Cortex of kidney (tissue), 1 donor: ENCODE measurements at places on chromosomes 5 and 9.

DNA sequence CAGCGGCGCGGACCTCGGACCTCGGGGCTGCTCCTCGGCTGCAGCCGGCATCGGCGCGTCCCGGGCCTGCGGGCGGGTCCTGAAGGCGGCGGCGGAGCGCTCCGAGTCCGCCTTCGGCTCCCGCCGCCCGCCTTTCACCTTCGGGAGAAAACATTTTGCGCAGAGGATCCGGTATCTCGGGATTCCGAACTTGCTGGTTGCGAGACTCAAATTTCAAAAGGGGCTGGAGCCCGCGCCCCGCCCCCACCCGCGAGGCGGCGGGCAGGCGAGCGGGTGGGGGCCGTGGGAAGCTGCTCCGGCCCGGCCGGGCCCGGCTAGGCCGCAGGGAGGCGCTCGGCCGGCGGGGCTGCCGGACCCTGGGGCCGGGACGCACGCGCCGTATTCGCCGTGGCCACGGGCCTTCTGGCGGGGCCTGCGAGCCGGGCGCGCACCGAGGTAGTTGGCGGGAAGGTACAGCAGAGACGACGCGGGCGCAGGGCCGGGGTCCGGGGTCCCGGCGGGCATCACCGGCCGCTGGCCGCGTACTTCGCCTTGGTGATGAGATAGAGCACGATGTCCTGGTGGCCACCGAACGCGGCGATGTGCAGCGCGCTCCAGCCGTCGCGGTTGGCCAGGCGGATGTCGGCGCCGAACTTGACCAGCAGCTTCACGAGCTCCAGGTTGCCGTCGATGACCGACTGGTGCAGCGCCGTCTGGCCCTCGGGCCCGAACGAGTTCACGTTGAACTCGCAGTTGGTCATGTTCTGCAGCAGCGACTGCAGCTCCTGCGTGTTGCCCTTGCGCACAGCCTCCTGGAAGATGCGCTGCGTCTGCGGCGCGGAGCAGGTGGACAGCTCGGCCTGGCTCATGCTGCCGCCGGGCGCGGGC, 757 bp downstream of the NRARP start:
- DNase-seq: no peak

DNA sequence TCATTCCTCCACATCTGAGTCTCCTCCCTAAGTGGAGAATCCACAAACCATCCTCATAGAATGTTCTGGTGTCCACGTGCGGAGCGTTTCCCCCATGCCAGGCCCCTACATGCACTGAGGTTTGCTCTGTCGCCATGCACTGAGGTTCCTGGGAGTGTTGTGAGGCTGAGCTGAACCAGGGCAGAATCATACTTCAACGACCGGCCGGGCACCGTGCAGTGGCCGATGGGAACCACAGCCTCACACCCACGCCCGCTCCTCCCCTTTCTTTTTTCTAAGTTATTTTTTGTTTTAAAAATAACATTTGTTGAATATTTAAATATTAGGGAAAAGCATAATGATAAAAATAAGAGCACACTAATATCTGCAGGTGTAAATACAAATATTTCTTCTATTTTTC, 260.4 kb upstream of the IRX4 start:
- no peak for DNase-seq

DNA sequence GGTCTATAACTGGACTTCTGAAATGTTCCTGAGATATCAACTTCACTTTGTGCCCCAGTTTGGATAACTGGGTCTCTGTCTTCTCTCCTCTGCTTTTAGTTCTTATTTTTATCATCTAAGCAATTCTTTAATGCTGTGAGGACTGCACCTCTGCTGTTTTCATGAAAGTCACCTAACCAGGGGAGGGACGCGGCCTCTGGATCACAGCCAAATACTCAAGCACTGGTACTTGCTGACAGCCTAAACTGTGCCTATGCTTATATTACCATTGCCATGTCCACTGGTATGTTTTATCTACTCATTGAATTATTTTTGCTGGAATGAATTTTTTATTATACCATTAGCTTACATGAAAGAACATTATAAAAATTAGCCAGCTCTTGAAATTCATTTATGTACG, 674.0 kb downstream of the DMRTA1 start:
- no peak for DNase-seq

DNA sequence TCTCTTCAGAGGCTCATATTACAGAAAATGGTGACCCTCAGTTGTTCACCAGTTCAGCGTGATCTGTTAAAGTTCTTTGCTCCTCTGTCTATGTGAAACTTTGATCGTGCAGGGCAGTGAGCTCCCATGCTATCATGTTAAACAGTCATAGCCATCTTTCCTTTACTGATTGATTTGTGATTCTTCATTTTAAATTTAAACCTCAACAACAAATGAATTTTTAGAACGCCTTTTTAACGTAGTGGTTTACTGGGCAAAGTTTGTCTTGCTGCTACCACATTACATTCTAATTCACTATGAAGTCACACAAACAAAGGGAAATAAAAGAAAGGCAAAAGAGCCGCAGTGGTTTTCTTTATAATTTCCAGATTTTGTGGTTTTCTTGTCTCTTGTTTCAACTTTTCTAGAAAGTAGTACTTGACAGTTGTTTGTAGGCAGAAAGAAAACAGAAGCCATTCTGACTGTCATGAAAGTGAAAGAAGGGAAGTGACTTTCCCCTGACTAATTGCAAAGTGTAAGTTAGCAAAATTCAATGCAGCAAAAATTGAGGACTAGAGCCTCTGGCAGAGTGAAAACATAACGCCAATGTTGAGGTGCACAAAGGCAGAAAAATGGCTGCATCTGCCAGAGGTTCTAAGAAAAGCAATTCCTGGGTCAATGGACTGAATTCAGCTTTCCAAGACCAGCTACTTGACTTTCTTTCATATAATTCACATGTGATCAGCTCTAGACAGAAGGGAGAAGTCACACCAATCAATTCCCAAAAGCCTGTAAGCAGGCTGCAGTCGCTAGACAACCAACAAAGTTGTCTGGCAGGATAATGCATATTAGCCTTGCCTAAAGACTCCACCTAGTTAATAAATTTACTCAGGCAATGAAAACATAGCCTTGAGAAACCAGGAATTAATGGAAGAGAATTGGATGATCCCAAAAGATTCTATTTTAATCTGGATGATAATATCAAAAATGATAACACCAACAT, 7.1 kb upstream of the IFNA6 start:
- no peak for DNase-seq

DNA sequence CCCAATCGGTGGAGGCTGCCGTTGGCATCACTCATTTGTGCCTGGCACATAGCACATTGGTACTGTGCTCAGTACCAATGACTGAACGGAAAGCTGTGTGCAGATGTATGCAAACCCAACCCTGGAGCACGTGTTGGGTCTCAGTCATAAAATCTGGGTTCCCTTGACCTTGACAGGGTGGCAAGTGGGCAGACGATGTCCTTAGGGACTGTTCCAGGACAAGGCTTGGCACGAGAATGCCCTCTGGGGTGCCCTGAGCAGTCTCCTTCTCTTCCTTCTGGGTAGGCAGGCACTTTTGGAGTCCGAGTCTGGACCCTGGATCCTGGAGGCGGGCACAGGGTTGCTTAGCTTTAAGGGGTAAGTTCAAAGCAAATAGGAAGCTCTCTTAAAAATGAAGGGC, 75.8 kb downstream of the MACROH2A1 start:
- no peak for DNase-seq

- DNase-seq: no peak
Measured at GRCh38 chr5:159908591-159908940, 7.7 kb upstream of the ADRA1B start.

GRCh38 chr5:93580927-93581445, at the start of gene NR2F1-AS1:
Gene NR2F1-AS1, minus strand, starts transcription at chr5:93581219.
- no peak for DNase-seq

- DNase-seq: no peak
Measured at GRCh38 chr5:171600741-171601265, 181.4 kb downstream of the FGF18 start.

DNA sequence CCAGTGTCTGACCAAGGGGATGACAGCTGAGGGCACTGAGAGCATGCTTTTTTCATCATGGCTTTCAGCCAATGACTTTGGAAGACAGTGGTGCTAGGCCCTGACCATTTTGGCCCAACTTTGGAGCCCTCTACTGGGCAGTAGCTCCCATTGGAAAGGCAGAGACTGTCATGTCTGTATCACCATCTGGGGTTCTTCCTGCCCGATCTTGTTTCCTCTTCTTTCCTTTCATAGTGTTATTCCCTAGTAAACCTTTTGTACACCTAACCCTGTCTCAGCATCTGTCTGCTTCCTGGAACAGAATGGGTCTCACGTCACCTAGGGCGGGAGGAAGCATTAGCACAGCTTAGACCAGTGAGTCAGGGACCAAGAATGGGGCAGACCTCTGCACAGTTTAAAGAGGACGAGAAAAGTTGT, 97.4 kb upstream of the MAST4 start:
- DNase-seq: no peak

GRCh38 chr5:80229902-80230255, 26.0 kb downstream of the SERINC5 start:
- DNase-seq: no peak

DNA sequence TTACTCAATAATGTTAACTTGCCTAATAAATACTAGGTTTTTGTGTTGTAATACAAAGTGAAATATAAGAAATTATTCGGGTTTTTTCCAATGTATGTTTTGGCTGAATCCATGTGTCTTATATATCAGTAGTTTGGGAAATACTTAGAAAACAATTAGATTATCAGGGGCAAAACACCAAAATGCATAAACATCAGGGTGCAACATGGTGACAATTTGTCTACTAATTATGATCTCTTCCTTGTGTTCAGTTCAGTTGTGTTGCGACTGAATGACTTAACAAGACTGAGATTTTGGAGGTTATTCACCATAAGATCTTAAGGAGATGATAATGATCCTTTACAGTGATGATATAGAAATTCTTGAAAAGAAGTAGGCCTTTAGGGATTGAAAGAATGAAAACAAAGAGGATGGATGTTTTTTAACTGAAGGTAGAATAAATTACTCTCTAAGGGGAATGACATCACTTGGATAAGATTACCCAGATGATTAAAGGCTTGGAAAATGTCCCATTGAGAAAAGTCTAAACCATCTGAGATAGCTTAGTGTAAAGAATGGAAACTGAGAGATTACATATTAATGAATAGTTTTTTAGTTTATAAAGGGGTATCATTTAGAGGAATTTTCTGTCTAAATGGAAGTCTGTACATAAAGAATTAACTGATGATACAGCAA, 415.8 kb downstream of the SPATA31D1 start:
- DNase-seq: no peak

GRCh38 chr9:76654575-76654974, 109.7 kb upstream of the PCA3 start:
- no peak for DNase-seq

DNA sequence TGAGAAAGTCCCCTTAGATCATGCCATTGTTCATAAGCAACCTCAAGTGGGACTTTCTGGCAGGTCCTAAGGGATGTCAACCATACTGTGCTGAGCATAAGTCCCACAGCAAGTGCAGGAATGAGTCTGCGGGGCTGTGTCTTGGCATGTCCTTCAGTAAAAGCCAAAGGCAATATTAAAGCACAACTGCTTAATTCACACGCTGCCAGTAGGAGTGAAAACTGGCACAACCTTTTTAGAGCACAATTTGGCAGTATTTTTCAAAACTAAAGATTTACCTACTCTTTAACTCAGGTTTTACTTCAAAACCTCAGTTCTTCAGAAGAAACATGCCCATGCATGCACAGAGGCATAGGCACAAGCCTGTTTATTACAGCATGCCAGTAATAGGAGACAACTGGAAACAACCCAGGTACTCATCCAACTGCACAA, 24.4 kb upstream of the SMAD5 start:
- no peak for DNase-seq

DNA sequence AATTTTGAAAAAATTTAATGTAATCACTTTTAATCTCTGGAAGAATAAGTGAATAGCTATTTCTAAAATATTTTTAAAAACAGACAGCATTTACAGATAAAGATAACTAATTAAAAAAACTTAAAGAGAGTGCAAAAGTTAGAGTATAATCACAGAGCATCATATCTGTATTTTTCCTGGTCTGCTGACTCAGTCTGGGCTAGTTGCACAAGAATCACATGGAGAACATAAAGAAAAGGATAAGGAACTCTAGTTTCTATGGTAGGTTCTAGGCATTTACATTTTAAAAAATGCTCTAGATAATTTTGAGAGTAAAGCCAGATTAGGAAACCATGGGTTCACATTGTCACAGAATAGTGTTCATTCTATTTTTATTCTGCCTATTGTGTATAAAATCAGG, 347.4 kb downstream of the PSAT1 start:
- no peak for DNase-seq

- no peak for DNase-seq
Measured at GRCh38 chr9:93307468-93308157, 123.7 kb downstream of the WNK2 start.

DNA sequence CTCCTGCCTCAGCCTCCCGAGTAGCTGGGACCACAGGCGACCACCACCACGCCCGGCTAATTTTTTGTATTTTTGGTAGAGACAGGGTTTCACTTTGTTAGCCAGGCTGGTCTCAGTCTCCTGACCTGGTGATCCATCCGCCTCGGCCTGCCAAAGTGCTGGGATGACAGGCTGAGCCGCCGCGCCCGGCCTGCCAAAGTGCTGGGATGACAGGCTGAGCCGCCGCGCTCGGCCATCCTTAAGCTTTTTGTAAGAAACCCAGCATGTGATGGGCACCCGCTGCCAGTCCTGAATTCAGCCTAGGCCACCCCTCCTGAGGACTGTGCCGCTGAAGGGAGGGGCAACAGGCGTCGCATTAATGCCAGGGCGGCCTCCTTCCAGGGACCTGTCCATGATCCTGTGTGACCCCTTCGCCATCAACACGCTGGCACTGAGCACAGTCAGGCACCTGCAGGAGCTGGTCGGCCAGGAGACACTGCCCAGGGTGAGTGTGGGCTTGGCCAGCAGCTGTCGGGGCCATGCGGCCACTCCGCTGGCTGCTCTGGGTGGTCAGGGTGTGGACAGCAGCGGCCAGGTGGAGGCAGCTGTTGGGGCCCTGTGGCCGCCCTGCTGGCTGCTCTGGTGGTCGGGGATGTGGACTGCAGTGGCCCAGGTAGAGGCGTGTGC, 10.5 kb downstream of the NELFB start:
- DNase-seq: no peak

DNA sequence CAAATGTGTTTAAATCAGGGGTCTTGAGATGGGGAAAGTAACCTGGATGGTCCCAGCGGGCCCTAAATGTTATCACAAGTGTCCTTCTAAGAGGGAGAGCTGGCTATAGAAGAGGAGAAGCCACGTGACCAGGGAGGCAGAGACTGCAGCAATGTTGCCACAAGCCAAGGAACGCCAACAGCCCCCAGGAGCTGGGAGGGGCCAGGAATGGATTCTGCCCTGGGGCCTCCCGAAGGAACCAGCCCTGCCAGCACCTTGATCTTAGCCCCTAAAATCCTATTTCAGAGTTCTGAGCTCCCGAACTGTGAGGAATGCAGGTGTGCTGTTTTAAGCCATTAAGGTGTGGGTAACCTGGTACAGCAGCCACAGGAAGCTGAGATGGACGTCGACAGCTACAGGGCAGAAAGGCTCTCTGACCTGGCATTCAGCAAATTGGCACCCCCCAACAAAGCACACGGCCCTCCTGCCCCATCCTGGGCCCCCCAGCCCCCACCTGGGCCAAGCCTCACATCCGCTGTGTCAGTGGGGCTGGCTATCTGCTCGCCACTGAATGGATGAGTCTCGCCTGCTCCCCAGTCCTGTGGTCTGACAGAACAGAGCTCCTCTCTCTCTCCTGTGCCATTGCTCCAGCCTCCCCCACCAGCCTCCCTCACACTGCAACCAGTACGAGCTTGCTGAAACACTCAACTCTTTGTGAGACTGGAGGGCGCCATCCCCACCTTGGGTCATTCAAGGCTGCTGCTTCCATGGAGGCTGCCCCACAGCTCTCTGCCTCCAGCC, 78.8 kb downstream of the ADAMTS2 start:
- no peak for DNase-seq
